NCI-H146 (cell line): ENCODE measurements at places on chromosomes 5 and 9.

GRCh38 chr5:74059706-74060105 lies 433.7 kb downstream of the ARHGEF28 start:
- no peak for DNase-seq

GRCh38 chr9:14173713-14174112 lies 140.2 kb downstream of the NFIB start:
- peak; percentile 27 for DNase-seq

DNA sequence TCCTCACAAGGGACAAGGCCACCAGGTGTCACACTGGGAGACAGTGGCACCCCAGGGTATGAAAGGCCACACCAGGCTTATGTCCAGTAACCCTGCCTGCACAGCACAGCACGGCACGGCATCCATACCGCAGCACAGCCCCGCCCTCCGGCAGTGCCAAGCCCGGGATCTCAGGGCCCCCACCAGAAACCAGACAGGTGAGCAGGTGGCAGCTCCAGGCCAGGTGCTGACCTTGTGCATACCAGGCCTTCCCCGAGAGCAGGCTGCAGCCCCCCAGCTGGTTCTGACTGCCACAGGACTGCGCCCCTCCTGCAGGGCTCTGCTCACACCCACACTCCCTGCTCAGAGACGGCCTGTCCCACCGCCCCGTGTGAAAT lies 56.5 kb downstream of the ADAMTS2 start:
- DNase-seq = no peak

- DNase-seq = no peak
These were observed 343.0 kb upstream of the SGCD start for GRCh38 chr5:155983954-155984353.

GRCh38 chr9:114735704-114736103 lies 53.7 kb upstream of the TEX48 start:
- DNase-seq = no peak

DNA sequence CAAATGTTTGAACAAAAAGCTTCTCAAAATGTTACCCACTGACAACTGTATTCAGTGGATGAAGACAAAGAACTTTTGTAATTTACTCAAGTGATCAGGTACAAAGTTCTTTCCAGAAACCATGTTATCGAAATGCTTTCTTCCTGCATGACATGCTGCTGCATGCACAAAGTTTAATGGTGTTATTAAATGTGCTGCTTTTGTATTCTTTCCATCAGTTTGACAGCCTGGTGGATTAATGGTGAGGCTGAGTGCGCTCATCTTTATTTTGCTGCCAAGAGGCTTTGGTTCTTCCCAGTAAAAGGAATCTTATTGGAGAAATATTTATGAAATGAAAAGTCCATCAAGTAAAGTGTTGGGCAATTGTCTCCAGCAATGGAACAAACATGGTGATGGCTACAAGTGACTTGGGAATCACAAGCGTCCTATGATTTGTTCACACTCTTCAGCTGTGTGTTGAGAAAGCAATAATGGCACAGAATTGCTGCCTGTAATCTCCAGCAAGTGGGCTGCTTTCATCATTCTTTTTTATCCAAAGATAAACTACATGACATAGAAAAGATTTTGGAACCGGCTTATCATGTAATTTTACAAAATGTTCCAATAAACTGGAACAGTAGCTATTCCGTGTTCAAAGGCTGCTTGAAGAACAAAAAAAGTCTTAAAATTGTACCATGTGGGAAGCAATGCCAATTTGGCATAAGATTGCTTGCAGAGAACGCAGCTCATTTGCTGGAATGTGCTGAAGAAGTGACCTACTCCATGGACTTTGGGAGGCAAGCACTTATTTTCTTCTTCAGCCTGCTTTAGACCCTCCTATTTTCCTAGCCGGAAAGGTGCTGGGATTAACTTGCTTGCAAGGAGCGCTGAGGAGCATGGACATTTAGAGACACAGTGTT lies 153.1 kb downstream of the HSD17B3 start:
- DNase-seq = no peak

GRCh38 chr9:74953235-74953751 lies 581 bp upstream of the C9orf40 start:
- no peak for DNase-seq

GRCh38 chr9:9914174-9914573 lies 698.6 kb downstream of the PTPRD start:
- DNase-seq = peak; percentile 9

DNA sequence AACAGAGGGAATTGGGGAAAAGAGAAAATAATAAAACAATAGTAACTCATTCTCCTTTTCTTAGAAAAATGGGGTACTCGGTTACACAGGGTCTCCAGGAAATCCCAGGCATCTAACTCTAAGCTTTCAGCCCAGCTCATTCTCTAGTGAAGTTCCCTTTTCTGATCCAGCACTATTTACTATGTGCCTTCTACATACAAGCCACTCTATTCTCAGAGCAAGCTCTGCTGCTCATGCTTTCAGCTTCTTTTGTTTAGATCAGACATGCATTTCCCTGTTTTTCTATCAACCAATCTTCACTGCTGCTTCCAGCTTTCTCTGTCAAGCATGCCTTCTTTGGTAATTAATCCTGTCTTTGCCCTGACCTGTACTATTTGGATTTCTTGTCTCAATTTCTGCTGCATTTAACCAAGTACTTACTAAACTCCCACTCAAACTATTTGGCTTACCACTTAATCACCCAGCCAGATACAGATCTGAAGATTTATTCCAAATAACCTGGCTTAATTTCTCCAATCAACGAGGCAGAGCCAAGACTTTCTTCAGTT lies 25.3 kb downstream of the OSMR start:
- DNase-seq = no peak

DNA sequence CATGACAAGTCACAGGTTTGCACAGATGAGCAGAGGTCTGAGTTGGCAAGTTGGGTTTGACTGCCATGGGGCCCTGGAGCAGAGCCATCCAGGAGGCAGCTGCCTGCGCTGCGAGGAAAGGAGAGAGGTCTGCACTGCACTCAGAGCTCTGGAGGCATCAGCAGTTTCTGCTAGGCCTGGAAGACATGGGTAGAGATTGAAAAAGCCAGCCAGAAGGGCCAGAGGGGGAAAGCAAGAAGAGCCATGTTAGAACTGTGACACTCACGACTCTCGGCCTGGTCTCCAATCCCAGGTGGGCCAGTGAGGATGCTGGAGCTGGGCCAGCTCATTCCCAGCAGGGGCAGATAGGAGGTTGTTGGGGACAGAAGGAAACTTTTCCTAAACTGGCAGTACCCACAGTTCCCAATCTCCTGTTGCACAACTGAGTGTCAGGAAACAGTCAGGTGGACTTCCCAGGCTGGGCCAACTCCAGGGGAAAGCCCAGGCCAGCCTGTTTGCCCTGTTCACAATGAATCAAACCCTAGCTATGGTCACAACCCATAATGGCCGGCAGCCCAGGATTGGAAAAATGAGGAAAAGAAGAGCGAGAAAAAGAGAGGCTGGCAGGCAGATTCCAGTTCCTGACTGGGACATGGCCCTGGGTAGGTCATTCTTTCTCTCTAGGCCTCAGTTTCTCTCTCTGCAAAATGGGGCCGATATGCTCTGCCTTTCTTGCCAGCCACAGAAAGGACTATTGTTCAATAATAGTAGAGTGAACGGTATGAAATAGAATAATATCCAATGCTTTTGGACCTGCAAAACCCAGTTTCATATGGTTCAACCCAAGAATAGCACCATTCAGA lies 7.8 kb upstream of the ORM1 start:
- no peak for DNase-seq

DNA sequence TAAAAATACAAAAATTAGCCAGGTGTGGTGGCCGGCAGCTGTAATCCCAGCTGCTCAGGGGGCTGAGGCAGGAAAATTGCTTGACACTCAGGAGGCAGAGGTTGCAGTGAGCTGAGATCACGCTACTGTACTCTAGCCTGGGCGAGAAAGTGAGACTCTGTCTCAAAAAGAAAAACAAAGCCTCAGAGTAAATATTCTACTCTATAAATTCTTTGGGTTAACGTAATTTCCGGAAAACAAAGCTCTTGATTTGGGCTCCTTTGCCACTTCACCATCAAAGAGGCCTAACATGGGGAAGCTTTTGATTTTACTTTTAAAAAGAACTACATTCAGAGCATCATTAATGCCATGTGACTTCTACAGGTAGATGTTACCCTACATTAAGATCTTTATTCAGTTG lies 103.1 kb downstream of the SERINC5 start:
- no peak for DNase-seq
